ENCODE measurements at places on chromosomes 16 and 17.

GRCh38 chr16:87847785-87848675 lies 21.3 kb downstream of the SLC7A5 start:
- no peak for DNase-seq

- no peak for DNase-seq
Measured at GRCh38 chr16:12142157-12142556, 165.6 kb downstream of the SNX29 start.

GRCh38 chr16:12754824-12755543 lies 48.7 kb downstream of the CPPED1 start:
- DNase-seq, result no peak

DNA sequence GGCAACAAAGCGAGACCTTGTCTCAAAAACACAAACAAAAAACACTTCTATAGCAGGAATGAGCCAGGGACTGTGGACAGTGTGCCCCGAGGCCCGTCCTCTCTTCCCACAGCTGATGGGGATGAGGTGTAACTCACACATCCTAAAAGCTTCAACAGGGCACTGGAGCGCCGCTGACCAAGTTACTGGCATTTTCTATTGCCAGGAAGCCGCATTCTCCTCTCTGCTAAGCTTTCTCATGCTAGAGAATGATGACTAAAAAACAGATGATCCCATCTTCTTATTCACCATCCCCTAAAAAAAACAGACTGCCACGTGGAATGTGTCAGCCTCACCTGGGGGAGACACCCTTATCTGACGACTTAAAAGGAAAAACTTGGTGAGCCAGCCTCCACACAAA lies 16.3 kb downstream of the CARHSP1 start:
- DNase-seq, result peak; percentile 0

GRCh38 chr16:10552281-10552680 lies 28.1 kb downstream of the EMP2 start:
- DNase-seq, result no peak

DNA sequence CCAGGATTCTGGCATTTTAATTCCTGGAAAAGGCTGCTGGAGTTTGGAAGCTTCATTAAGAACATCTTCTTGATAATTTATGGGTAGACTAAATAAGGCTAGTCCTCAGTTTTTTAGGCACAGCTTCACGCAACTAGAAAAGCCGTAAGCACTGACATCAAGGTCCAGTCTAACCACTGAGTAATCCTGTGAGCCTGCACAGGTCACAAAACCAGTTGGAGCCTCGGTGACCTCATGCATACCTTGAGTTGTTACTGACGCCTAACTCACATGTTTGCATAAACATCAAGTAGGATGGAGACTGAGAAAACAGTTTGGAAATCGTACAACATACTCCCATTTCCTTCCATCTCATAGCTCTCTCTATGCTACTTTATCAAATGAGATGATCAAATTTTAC lies 63.8 kb upstream of the RCVRN start:
- DNase-seq, result no peak

- DNase-seq, result no peak
Measured at GRCh38 chr16:56183266-56183665, 8.0 kb upstream of the GNAO1 start.

- DNase-seq, result no peak
Measured at GRCh38 chr17:57984261-57984890, 3.7 kb downstream of the VEZF1 start.

- no peak for DNase-seq
Measured at GRCh38 chr17:77717941-77718668, 240.4 kb upstream of the TNRC6C start.

GRCh38 chr17:81967244-81967532 lies 6.2 kb upstream of the NOTUM start:
- no peak for DNase-seq

DNA sequence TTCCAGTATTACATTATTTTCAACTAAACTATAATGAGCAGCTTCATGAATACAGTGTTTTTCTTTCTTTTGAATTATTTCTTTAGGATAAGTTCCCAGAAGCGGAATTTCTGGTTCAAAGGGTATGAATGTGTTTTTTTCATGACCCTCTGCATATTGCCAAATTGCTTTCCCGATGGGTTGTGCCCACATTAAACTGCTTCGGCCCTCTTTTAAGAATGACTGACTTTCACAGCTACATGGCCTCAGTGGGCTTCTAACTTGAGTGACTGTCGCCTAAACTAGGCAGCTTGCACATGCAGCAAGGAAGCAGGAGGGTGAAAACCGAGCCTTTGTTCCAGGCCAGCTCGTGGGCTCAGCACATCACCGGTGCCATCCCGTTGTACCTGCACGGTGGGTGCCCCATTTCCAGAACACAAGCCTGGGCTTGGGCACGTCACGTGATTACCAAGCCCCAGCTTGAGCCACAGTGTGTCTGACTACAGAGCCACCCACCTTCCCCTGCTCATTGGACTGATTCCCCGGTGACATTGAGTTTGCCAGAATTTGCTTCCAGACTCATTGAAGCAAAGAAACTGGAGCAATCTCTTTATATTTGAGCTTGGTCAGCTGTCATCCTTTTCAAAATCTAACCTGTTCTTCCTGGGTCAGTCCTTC lies 112.8 kb downstream of the CLEC16A start:
- DNase-seq, result no peak

DNA sequence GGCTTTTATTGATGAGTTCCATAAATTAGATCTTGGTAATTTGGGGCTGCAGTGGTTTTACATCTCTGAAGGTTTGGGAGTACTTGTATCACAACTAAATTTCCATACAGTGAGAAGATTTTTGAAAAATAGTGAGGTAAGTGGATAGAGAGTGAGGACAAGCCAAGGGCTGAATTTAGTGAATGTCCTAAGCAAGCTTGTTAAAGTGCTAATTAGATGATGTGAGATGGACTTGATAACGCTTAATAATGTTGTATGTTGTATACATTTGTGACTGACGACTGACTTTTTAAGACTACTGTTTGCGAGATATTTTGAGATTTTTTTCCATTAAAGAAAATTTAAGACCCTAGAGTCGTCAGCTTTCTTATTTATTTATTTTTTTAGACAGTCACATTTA lies 3.9 kb downstream of the NFATC3 start:
- DNase-seq, result no peak

GRCh38 chr17:30188211-30188939 lies 47.1 kb downstream of the SLC6A4 start:
- DNase-seq, result no peak

- DNase-seq, result no peak
Measured at GRCh38 chr16:86951831-86952598, 365.2 kb downstream of the C16orf95 start.

GRCh38 chr17:17420561-17421269 lies 56.1 kb upstream of the MED9 start:
- DNase-seq, result no peak

DNA sequence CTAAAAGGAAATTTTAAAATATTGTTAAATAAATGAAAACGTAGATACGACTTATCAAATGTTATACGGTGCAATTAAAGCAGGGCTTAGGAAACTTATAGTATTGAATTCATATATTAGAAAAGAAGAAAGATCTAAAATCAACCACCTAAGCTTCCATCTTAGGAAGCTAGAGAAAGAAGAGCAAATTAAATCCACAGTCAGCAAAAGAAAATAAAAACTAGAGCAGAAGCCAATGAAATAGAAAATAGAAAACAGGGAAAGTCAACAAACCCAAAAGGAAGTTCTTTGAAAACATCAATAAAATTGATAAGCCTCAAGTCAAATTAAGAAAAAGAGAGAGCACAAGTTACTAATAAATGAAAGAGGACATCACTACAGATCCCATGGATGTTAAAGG lies 74.6 kb upstream of the CACNG5 start:
- no peak for DNase-seq

GRCh38 chr16:72312828-72313227 lies 140.9 kb upstream of the PMFBP1 start:
- DNase-seq, result no peak

- no peak for DNase-seq
Measured at GRCh38 chr17:48641541-48642058, 15.4 kb upstream of the HOXB9 start.

DNA sequence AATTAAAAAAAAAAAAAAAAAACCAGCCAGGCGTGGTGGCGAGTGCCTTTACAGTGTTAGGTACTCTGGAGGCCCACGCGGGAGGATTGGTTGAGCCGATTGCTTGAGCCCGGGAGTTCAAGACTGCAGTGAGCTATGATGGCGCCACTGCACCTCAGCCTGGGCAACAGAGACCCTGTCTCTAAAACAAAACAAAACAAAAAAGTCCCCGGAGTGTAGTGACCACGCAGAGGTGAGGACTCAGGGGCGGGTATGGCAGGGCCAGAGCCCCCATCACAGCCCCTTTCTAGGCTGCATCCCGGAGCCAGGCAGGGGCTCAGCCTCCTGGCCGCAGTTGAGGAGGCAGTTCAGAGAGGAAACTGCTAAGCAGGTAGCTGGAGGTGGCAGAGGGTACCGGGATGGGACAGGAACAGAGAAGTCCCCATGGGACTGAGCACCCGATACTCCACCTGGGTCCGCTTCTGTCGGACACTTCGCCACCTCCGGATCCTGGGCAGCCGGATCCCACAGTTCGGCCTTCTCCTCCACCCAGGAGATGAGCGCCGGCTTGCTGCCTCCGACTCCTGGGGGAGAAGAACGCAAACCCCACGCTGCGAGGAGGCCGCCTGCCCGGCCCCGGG lies 800 bp downstream of the ZNF747 start:
- peak; percentile 49 for DNase-seq

DNA sequence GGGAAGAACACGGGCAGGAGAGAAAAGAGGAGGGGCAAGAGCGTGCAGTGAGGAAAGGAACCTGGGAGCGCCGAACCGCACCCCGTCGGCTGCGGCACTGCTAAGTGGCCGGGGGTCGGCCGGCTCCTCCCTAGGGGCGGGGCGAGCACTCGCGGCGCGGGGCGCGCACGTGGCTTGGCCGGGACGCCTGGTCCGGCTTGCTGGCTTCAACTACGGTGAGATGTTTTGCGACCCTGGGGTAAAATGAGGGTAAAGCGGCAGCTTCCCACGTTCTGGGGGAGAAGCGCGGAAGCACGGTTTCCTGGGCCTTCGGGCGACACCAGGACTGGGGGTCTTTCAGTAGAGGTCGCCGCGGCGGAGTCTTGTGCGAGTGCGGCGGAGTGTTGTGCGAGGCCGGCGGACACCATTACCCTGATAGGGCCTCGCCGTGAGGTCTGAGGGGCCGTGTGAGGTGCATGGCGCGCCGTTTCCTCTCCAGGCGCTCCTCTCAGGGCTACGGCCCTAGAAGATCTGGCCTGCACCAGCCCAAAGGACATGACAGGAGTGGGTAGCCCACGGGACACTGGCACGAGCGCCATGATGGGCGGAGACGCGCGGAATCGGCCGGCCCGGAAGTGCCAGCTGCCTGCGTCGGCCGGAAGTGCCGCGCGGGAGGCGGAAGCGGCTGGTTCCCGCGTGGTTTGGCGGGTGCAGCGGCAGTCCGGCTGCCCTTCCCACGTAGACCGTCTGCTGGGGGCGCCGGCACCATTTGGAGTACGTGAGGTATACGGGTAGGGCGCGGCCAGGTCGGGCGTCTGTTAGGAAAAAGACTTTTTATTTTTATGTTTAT lies at the start of the genes MYO19 and PIGW:
MYO19 (minus strand) TSS at position 29 of the 829 bp plus-strand sequence. CDS start 2,330 bp downstream, outside the sequence.
PIGW (plus strand) TSS at position 148 of the 829 bp plus-strand sequence. CDS start 2,115 bp downstream, outside the sequence.
- DNase-seq, result peak; percentile 91

DNA sequence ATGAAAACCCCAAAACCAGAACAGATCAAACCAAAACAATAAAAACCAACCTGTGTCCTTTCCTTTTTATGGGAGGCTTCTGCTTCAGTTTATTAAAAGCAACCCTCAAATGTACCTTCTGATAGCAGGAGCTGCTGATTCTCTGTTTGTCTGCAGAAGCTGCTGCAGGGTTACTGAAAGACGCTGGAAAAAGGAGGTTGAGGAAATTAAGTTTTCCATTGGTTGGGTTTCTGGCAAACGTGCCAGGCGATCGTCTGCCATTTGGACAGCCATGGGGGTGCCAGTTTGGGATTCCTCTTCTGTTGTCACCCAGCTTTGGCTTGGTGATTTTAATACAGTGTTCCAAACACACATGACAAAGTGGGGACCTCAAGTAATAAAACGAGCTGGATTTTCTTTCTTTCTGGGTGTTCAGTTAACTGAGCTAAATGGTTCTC lies 185.4 kb upstream of the ZFHX3 start:
- DNase-seq, result no peak

DNA sequence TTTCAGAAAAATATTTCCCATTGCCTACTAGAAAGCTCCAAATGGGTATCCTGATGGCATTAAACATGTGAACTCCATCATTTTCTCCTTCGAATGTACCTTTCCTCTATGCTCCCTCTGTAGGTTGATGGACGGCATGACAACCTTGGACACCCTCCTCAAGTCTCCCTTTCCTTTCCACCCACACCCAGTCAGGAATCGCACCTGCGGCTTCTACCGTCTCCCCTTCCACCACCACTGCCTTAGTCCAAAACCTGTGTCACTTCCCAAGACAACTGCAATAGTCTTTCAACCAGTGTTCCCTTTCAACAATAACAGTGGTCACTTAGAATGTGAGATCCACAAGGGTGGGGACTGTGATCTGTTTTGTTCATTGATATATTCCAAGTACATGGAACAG lies 233.1 kb upstream of the AXIN2 start:
- DNase-seq, result peak; percentile 23

- no peak for DNase-seq
Measured at GRCh38 chr17:44209786-44210341, 9.6 kb downstream of the UBTF start.

- DNase-seq, result peak; percentile 73
Measured at GRCh38 chr17:81018044-81018802, 16.7 kb upstream of the BAIAP2 start.

DNA sequence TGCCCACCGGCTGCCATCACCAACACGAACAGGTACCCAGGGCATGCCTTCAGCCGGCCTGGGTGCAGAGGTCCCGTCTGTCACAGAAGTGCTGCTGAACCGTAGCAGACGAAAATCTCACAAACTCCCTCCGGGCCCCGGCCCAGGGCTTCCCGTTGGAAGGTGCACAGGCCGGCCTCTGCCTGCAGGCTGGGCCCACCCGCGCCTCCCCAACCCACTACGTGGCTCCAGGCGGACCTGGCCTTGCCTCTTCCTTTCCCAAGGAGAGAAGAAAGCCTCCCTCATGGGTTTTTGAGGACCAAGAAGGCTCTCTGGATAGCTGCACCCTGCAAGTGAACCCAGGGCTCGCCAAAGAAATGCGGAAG lies 45.5 kb upstream of the PABPN1L start:
- DNase-seq, result no peak

GRCh38 chr16:88331989-88332920 lies 50.5 kb upstream of the ZNF469 start:
- DNase-seq, result no peak

All from activated naive CD4-positive, alpha-beta T cell treated with anti-CD3 and anti-CD28 coated beads, Interleukin-2, amount 10 ng/mL, durations not matched to agents 7 days and 5 days (primary cell).